Heart right ventricle (tissue), 16 donors: ENCODE measurements at places on chromosomes 7 and 10. TPM values are rescaled to one million over a fixed set of nuclear protein-coding genes. Genes with fewer than 3 reads are reported as not detected.

PIP gene
- not detected for total RNA-seq

DNA sequence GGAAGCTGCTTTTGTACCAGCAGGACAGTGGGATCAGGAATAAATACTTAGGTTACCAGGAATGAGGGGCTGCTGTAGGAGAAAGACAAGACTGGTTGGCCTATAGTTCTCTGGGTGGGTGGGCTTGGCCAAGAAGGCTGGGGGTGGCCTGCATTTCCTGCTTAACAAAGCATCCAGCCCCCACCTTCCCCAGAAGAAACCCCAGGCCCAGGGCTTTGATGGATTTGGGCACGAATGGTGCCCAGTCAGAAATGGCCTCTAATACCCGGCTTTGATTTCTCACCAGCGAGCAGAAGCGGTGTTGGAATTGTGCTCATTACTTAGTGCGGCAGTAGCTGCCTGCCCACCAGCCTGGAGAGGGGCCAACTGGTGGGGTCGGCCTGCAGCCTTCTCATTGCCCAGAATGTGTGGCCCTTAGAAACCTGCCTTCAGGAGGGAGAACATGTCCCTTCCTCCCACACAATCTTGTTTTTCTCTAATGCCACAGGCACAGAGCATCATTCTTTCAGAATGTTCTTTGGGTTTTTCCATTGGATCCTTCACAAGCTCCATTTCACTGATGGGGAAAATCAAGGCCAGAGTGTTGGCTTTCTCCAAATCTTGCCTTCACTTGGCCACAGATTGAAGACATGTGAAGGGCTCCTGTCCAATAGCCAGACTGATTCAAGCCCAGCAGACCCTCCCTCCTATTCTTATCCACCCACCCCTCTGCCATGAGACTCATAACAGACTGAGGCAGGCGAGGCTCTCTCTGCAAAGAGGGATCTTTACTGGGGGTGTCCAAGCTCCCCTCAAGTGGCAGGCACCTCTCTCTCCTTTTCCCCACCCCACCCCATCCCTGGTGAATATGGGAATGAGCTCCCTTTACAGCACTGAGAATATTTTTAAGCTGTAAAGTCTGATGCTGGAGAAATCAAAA, 2.5 kb downstream of the UNC5B start:
- DNase-seq = no peak

GSDME gene
- 6.7 TPM for total RNA-seq

SLC18A3 gene
- total RNA-seq = not detected

- DNase-seq = no peak
Observed at GRCh38 chr10:52897162-52897561, 124.6 kb upstream of the MBL2 start.

DNA sequence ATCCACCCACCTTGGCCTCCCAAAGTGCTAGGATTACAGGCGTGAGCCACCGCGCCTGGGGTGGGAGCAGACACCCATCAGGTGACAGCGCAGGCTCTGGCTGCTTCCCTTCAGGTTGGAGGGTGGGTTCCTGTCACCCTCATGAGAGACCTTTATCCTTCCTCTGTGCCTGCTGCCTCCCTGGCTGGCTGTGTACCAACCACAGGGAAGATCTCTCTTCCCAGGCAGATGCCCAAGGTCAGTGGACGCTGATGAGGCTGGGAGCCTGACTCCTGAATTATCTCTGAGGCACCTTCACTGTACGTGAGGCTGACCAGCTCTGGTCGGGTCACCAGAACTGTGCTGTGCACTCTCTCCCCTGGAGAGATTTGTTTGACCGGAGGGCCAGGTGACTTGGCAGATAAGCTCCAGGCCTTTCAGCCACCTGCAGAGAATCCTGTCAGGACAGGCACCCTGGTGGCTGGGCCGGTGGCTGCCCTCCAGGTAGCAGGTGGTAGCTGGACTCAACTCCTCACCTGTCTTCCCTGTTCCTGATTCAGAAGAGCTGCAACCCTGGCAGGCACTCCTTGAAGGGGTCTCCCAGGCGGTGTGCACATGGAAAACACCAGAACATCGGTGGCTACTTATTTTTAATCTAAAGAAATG, 251.9 kb downstream of the GLRX3 start:
- no peak for DNase-seq

DNA sequence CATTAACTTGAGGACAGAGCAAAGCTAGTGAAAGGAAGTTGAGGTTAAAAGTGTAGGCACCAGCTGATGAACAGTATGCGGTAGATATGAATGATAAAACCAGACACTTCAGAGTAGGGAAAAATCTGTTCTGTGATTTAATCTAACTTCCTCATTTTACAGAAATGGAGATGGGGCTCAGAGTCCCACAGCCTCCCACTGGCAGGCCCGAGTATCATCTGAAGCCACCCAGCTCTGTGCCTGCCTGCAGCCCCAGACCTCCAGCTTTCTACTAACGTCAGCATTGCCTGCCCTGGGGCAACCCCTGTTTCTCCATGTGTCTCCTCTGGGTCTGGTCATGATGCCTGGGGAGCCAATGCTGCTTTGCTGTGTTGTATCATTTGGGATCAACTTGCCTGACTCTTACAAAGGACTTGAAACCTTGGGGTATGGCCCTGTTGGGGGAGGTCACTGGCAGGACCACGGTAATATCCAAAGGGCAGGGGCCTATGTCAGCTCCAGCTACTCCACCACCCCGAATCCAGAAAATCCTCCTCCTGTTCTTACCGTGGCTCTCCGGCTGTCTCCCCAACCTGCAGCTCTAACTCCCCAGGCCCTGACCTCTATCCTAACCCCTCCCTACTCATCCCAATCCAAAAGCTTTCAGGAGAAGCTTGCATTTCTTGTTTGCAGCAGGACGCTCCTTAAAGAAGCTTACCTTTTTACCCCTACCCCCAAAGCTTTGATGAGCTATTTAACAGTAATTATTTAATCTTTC, 56.2 kb upstream of the NPY start:
- DNase-seq = no peak

DNA sequence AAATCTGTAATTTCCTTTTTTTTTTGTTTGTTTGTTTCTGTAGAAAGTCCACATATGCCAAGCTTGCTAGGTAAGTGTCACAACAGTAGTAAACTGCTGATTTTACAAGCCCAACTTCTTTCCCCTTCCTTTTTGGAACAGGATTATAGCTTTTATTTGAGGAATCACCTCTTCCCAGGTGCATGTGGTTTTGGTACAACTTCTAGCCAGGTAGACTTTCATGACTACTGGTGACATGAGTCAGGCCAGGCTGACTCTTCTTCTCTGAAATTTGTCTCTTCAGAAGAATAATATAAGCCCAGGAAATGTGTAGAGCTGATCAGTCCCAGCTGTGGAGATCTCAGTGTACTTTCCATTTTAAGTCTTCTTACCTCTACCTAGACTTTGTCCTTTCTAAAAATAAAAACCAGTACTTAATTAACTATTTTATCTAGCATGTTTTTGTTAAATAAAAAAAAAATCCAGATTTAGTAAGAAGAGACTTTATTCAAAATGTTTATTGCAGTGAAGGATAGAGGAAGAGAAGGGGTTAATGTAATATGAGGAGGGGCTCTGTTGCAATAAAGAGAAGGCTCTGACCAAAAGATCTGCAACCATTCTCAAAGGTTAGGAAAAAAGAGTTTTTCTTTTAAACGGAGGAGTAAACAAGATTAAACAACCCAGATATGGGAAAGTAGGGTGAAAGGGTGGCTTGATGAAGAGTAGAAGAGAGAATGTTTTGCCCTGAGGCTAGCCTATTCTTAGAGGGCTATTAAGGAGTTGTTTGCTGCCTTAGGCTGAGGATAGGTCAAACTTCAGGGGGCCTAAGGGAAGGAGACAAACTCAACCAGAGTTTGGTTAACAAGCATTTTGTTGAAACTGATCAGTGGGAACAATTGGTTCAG, 664.2 kb downstream of the SORCS1 start:
- DNase-seq = no peak

DNA sequence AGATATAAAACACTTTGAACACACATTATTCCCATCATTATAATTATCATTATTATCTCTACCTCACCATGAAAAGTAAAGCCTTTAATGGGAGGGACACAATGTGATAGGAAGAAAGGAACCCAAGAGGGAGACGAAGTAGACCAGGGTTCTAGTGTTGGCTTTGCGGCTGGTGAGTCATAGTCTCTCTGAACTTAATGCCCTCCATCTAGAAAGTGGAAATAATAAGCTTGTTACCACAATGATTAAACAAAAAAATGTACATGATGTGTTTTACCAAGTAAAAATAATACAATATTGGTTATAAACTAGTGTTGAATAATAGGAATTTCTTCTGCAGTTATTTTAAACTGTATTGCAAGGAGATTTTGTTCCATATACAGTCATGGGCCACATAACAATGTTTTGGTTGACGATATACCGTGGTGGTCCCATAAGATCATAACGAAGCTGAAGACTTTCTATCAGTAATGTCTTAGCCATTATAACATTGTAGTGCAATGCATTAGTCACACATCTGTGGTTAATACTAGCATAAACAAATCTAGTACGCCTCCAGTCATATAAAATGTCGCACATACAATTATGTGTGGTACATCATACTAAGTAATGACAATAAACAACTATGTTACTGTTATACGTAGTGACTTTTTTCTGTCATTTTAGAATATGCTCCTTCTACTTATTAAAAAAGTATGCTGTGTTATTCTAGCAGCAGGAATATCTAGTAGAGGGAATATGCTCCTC, 450.6 kb upstream of the SORCS1 start:
- no peak for DNase-seq

DNA sequence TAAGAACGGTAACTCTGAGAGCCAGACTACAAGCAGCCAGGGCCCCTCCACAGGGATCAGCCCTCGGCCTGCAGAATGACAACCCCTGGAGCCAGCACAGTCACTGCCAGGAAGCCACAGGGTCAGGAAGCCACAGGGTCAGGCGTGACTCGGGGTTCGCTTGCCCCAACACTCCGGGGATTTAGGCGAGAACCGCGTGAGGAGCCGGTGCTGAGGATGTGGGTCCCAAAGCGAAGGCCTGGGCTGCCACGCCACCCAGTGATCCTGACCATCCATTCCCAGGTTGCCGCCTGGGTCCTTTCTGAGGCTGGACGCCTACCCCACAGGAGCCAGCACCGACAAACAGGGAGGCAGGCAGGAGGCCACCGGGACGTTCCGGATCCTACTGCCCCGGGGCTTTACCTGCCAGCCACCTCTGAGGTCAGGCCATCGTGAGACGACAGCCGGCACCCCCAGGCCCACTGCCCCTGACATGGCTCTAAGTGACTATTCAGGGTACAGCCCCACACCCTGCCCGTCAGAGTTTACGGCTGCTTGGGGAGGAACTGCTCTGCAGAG, 228.6 kb downstream of the ELFN1 start:
- no peak for DNase-seq

DNA sequence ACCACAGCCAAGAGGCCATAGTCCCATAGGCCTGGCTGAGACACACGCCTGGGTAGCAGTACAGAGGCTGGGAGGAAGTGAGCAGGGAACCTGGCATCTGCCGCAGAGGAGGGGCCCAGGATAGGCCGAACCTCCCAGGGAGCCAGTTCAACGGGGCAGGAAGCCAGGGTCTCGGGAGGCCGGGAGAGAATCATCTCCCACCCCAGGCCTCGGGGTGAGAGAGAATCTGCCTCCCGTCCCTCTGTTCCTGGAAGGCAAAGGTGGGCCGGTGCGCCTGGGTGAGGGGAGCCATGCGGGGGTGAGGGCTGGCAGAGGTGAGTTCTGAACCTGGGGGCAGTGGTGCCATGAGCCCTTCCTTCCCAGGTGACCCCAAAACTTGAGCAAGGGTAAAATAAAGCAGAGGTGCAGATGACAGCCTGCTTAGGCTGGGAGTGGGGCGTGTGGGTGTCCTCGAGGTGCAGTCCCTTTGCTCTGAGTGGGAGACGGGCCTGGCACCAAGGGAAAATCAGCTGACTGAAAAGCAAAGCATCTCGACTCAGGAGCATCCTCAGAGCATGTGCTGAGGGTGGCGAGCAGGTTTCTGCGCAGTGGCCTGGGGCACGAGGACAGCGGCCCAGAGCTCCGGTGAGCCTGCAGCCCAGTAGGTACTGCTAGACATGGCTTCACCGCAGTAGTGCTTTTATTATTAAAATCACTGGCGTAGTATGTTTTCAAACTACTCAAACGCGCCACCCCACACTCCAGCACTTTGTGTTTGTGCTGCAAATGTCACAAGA, 15.5 kb downstream of the AGAP3 start:
- DNase-seq = no peak
